ENCODE measurements at places on chromosomes 2 and 18.

DNA sequence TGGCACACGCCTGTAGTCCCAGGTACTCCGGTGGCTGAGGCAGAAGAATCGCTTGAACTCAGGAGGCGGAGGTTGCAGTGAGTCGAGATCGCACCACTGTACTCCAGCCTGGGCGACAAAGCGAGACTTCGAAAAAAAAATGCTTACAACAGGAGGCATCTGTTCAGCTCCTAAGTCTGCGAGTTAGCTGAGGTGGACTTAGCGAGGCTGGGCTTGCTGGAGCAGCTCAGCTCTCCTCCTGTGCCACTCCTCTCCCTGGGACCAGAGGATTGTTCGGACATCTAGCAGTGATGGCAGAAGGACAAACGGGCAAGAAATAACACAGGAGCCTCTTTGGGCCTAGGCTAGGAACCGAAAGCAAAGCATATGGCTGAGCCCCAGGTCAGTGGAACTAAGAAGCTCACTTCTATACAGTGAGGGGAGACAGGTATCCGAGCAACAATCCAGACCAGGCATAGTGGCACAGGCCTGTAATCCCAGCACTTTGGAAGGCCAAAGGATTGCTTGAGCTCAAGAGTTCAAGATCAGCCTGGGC, 260.1 kb downstream of the GLI2 start:
- DNase-seq, result no peak

DNA sequence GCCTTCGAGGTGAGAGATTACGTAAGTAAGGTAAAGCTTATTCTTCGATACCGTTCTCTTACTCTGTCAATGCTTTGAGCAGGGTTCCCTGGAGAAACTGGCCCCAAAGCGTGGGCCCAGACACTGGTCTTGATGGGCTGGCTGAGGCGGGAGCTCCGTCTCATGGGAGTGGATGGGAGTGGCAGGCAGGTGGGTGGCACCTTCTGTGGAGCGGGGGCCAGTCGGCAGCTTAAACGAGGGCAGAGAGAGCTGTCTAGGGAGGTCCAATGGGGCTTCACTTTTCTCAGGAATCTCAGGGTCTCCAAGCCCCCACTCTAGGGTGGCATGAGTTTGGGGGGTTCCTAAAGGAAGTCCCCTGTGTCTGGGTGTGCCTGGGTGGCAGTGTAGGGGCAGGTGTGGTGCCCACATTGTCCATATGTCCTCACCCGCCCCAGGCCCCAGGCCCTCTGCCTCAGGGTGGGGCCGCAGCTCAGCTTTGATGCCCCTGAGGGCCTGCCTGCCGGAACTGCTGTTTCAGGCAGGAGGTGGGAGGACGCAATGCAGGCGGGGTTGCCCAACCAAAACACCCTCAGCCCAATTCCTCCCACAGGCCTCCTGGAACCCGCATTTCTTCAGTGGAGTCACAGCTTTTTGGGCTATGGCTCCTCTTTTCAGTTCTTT, 32.5 kb upstream of the FOSL2 start:
- no peak for DNase-seq

DNA sequence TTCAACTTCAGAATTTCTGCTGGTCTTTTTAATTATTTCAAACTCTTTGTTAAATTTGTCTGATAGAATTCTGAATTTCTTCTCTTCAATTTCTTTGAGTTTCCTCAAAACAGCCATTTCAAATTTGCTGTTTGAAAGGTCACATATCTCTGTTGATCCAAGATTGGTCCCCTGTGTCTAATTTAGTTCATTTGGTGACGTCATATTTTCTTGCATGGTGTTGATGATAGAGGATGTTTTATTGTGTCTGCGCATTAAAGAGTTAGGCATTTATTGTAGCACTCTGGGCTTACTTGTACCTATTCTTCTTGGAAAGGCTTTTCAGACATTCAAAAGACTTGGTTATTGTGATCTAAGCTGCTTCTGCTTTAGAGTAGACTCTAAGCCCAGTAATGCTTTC, 698.4 kb upstream of the LRRTM1 start:
- no peak for DNase-seq

GRCh38 chr2:225558399-225559071, 159.0 kb downstream of the NYAP2 start:
- no peak for DNase-seq

GRCh38 chr2:198053776-198054175, 249.4 kb downstream of the PLCL1 start:
- DNase-seq, result no peak
